ENCODE measurements at places on chromosomes 6 and 20.

DNA sequence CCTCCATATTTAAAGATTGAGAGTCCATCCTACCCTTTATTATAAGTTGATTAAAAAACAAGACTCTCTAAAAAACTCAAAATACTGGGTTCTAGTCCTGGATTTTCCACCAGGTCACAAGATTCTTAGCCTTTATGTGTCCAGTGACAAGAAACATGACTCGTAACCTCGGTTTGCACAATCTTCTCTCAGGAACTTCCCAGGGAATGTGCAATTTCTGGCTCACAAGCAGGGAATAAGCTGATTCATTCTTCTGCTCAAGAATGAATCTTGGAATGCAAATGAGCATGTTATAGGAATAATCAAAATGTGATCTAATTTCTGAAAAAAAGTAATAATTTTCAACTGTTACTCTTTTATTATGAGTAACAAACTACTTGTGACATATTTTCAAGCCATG lies 45.1 kb downstream of the OGFRL1 start:
- no peak for DNase-seq

- no peak for DNase-seq
Measured at GRCh38 chr6:36349240-36349639, 12.6 kb upstream of the BNIP5 start.

GRCh38 chr6:13760307-13761304 lies 49.0 kb upstream of the RANBP9 start:
- DNase-seq = no peak

DNA sequence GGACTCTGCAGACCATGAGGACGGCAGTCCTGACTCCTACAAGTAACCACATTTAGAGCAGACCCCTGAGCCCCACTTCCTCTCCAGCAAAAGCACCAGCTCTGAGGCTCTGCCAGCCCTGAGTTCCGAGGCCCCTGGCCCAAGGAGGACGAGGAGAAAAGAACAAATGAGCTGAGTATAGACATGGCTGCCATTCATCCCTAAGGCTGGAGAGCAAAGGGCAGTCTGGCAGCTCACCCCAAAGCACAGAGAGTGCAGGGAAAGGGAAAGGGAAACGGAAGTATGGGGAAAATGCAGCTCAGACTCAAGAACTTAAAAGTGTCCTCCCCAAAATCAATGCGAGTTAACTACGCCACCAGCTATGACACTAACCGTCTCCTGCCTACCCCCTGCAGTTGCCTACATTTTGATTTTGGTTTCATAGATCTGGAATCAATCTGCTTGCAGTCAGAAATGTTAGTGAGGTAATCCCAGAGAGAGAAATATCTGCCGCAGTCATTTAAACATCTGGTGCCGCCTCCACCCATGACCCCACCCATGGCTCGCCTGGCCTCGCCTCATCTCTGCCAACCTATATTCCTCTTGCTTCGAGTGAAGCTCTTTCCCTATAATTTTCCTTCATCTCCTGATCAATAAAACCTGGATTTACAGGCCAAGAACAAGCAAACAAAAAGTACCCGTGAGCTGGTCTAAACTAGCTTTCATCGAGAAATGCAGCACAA lies 49.6 kb upstream of the AFDN start:
- DNase-seq = no peak

DNA sequence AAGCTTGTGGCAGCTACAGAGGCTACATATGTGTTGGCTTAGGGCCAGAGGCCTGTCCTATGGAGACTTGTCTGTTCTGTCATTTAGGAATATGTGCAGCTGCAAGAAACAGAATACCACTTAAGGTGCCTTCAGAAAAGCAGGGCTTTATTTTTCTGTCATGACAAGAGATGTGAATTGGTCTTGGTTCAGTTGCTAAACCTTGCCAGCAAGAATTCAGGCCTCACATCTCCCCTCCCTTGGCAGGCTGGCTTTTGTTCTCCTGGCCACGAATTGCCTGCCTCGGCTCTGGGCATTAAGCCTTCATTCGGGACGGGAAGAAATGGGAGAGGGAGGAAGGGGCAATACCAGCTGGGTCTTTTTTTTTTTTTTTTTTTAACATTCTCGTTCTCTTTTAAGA lies 82.4 kb upstream of the TGM3 start:
- no peak for DNase-seq

DNA sequence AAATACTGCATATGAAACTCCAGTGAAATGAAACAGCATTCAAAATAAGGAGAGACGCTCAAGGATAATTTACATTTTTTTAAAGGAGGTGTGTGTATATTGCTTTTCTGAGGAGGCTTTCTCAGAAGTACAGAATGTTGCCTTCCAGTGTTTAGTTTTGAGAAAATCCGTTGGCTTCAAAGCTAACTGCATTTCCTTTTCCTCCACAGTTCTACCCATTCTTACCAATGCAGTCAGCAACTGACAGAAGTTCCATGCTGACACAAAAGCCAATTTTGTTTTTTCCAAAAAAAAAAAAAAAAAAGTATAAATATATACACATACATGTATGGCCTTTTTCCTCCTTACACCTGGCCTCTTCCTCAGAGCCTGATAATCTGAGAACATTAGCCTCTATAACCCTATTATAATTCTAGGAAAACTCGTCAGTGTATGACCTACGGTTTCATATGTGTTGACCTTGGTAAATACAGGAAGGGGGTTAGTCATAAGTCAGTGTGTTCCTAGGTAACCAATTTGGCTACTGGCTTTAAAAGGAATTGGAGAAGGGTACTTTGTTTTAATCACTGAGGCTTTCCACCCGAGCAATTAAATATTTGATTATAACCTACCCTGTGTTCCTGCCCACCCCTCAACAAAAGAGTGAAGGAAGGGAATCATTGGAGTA lies 24.2 kb downstream of the MGME1 start:
- DNase-seq = peak; percentile 42

DNA sequence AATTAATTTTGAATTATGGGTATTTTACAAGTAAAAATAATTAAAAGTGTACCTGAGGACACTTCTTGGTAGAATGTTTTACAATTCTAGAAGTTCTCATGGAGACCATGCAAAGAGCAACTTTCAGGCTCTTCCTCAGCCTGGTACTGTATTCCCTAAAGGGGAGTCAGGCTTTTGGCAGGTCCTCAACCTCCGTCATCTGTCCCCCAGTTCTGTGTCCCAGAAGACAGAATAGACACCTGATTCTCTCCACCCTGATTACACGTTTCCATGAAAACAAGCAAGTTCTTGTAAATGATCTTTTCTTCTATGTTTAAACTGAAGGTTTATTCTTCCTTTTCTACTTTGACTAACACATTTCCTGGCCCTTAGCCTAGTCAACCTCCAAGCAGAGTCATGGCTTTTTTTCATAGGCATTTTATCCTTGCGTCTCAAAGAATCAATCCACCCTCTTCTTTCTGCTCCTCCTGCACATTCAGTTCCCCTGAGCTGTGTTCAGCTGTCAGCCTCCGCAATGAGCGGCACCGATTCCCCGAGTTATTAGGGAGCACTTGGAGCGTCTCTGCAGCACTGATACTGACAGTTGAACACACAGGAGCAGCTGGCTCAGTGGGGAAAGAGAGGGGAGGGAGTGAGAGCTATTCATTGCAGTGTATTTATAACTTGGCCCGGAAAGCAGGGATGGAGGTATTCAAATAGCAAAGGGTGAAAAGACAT lies 1082.4 kb upstream of the MAP3K7 start:
- DNase-seq = no peak

DNA sequence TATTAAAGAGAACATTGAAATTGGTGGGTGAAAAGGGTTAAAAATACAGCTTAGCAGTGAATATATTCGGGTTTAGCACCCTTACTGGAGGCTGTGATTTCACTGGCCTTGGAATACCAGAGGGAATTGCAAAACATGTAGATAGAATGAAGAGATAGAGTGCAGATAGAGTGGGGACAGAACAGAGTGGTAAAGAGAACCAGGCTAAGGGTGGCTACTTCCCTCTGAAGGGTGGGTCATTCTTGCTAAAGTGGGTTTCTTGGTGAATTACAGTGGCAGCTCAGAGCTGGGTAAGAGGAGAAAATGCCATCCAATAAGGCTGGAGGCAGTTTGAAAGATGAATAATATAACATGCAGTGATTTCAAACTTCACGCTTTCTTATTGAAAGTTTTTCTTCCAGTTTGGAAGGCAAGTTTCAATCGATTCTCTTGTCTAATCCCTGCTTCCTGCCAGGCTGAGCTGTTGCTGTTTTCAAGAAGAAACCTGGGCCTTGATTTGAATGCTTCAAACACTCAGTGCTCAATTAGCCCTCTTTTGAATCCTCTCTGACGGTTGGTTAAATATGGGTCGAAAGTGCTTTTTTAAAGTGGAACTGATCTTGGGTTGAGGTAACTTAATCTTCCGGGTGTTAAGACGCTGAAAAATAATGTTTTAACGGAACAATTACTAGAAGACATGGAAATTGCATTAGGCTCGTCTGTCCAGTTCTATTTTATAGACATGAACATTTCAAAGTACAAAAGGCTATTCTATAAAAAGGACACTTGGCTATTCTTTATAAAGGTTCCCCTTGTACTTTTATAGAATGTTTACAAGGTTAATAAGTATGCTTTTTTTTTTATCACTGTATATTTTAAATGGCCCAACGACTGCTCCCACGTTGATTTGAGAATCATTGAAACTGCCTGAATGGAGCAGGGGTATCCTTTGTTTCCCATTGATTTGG lies 203.3 kb downstream of the BCAS1 start:
- DNase-seq = peak; percentile 50

Measured in activated CD4-positive, alpha-beta T cell treated with anti-CD3 and anti-CD28 coated beads, Interleukin-2, Interleukin-6, amounts not matched to agents 100 ng/mL and 50 ng/mL, durations not matched to agents 16 hours and 8 hours (primary cell).